ENCODE measurements at places on chromosomes 12 and 14.
A peak's percentile ranks its signal among the peaks of the same experiment; 100 is the strongest.

DNA sequence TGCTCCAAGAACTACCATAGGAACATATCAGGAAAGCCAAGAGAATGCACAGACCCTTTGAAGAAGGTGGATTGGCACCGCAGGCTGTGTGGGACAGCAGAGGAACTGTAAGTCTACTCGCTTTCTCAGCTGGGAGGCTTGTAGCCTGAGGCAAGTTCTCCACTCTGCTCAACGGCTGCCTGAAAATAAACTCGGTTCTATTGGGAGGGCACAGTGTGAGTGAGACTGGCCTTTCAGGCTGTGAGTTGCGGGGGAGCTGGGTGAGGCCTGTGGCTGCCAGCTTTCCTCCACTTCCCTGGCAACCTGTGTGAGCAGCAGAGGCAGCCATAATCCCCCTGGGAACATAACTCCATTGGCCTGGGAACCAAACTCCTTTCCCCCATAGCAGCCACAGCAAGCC, 132.1 kb downstream of the ANKS1B start:
- DNase-seq, result no peak

- DNase-seq, result peak; percentile 70
These were observed 2.8 kb downstream of the ZFP36L1 start for GRCh38 chr14:68789821-68790643.

DNA sequence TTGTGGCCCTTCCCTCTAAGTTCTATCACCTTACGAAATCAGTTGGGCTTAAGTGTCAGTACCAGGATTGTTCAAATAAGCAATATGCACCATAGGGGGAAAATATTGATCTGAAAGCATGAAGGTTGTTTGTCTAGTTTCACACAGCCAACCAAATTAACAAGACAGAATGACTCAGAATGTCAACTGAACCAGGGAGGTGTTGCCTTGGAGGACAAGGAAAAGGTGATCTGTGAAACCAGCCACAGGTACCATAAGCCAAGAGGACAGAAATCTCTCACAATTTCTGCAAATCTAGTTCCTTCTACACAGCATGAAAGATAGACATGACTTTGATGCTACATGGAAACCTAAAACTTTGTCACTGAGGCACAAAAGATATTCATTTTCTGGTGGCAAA, 297.9 kb downstream of the BCL11B start:
- no peak for DNase-seq

DNA sequence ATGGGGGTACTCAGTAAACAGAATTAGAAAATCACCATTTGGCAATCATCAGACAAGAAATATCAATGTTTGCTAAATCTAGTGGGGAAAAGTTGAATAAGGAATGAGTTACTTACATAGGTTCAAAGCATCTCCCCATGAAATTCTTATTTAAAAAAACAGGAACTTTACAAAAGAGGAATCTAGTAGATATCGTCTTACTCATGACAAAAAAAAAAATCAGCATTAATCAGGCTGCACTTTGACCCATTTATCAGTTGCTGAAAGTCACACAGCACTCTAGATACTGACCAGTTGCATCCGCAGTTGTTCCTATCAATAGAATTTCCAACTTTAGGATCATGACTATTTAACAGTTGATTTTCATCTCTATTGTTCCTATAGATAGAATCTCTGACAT, 5.8 kb upstream of the DICER1 start:
- no peak for DNase-seq

DNA sequence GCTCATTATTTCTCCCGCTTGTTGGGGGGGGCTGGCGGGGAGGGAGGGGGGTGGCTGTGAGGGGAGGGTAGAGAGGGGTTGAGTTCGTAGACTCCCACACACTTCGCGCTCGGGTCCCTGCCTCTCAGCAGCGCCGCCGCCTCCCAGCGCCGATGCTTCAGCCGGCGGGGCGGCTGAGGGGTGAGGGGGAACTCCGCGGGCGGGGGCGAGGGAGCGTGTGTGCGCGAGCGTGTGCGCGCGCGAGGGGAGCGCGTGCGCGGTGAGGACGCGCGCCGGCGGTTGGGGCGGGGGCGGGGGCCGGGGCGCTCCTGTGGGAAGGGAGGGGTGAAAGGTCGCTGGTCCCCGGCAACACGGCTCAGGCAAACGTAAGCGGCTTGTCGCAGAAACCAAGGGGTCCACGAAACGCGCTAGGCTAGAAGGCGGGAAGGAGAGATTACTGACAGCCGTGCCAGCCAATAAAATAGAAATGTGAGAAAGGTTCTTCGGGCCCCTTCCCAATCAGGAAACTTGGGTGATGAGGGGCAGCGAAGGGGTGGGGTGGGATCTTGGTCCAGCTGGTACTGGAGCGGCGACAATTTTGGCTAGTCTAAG, 343 bp upstream of the NOVA1 start:
- peak; percentile 52 for DNase-seq

DNA sequence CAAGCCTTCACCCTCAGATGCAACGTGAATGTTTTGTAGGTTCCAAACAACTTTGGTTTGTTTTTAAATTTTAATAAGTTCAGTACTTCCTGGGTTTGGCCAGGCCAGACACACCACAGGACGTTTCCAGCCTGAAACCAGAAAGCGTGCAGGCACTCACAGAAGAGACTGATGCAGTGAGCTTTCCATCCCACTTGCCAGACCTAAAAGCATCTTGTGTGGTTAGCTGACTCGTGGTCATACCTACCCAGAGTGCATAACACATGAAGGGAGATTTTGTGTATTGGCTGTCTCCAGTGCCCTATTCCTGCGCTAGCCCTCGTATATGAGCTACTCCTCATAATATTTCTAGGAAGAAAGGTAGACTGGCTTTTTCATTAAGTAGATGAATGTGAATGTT, 297.3 kb upstream of the FAR2 start:
- DNase-seq, result no peak

GRCh38 chr14:71060274-71060673, 153.0 kb downstream of the PCNX1 start:
- DNase-seq, result no peak

DNA sequence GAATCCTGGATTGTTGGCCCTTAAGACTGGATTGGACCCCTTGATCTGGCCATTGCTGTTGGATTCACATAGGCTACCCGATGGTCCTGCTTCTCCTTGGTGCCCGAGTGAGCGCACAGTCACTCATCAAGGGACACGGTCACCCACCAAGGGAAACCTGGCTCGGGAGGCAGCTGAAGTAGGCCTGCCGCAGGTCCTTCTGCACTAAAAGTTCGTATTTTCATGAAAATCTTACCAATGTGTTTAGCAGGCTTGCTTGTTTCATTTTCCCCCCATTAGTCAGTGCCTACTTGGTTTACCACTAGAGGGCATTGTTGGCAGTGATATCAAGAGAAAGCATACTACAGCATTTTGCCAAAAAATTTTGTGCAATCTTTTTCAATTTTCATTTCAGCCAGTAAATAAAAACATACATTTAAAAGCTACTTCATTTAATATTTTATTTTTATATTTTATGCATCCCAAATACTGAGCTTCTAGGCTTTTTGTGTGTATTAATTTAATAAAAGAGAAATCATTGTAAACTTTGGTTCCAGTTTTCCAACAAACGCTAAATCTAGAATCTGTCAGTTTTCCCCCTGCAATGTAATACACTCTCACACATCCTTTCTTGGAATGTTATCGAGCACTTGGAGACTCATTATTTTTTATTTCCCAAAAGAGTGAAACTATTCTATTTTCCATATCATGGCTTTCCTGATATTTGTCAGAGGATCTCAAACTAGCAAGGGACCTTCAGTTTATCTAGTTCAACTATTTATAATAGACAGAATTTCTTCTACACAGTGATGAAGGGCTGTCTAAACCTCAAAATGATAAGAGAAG, 116.7 kb downstream of the LMNTD1 start:
- no peak for DNase-seq

DNA sequence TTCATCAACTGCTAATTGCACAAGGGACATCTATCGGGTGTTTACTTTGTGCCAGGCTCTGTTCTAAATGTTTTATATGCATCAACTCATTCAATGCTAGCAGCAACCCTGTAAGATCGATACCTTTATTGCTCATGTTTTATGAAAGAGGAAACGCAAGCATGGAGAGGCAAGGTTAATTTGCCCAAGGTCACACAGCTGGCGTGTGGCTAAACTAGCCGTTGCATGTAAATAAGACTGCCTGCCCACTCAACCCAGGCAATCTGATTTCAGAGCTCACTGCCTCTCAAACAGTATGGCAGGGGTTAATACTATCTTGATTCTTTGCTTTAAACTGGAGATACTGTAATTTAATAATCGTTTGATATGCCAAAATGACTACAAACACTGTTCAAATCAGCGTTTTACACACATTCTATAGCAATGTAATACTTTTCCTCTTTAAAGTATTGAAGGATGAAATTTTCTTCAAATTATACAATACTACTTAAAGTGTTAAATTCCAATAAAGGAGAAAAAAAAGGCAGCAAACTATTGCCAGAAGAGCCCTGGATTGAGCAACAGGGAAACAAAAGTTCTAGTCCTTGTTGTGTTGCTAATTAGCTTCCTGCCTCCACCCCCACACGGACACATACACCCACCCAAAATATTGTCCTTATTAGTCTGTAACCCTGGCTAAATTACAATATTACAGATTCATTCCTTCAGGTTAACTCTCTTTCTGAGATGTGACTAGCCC, 39.1 kb upstream of the DHRS7 start:
- DNase-seq, result no peak

DNA sequence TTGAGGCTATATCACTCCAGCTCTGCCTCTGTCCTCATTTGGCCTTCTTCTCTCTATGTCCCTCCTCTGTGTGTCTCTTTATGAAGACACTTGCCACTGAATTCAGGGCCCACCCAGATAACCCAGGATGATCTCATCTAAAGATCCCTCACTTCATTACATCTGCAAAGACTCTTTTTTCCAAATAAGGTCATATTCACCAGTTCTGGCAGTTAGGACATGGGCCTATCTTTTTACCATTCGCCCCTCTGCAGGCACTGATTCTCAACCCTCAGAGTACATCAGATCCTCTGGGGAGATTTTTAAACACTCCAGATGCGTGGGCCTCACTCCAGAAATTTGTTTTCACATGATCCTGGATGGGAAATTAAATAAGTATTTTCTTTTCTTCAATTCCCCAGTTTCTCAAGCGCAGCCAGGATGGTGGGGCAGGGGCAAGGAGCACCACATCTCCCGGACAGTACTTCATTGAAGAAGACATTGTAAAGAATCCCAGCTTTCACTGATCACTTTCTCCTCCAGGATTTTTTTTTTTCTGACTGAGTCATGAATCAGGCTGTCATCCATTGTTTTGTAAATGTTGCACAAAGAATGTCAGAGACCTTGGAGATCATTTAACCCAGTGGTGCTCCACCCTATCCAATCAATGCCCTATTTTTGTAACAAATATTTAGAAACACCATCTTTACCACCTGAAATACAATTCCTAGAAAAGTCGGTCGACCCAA, 27.4 kb downstream of the CRACR2A start:
- DNase-seq, result no peak

- DNase-seq, result no peak
These were observed 21.4 kb downstream of the CCDC177 start for GRCh38 chr14:69553252-69553651.

- no peak for DNase-seq
These were observed 663.8 kb downstream of the C12orf50 start for GRCh38 chr12:87365423-87365822.

GRCh38 chr12:106106061-106106566, 32.6 kb downstream of the NUAK1 start:
- DNase-seq, result no peak

DNA sequence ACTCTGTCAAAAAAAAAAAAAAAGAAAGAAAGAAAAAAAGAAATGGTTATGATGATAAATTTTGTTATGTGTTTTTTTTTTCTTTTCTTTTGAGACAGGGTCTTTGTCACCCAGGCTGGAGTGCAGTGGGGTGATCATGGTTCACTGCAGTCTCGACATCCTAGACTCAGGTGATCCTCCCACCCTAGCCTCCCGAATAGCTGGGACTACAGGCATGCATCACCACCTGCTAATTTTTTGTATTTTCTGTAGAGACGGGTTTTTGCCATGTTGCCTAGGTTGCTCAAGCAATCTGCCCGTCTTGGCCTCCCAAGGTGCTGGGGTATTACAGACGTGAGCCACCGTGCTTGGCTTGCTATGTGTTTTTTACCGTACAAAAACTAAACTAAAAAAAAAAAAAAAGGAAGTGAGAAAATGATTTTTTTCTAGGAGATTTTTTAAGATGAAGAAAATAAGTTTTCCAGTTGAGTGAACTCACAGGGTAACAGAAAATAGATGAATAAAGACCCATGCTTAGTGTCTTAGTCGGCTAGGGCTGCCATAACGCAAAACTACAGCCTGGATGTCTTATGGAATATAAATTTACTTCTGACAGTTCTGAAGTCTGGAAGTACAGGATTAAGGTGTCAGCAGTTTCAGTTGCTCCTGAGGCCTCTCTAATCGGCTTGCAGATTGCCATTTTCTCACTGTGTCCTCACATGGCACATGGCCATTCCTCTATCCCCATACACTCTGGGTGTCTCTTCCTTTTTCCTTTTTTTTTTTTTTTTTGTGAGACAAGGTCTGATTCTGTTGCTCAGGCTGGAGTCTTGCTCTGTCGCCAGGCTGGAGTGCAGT, 13.2 kb upstream of the APOF start:
- DNase-seq, result no peak

- DNase-seq, result peak; percentile 84
These were observed 253.1 kb downstream of the EFCAB11 start for GRCh38 chr14:89701211-89702043.

DNA sequence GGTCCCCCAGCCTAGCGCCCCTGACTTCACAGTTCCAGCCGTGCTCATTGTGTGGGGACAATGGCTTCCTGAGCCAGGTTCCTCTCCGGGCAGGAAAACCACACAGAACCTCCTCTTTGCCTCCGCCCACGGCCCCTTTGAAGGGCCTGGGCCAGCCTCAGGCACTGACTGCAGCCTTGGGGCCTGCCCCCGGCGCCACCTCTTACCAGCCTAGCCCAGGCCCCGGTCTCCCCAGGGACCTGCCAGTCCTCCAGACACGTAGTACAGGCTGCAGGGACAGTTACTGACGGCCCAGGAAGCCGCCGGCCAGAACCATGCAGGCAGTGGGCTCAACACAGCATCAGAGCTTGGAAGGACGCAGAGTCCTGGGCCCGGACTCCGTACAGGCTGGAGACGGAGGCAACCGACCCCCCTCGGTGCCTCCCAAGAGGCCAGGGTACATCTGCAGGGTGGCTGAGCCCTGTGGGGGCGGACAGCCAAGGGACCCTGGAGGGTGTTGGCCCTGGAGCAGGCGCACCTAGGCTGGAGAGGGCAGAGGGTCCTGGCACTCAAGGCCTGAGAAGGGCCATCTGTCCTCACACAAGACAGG, 20.9 kb upstream of the NUDT14 start:
- no peak for DNase-seq

DNA sequence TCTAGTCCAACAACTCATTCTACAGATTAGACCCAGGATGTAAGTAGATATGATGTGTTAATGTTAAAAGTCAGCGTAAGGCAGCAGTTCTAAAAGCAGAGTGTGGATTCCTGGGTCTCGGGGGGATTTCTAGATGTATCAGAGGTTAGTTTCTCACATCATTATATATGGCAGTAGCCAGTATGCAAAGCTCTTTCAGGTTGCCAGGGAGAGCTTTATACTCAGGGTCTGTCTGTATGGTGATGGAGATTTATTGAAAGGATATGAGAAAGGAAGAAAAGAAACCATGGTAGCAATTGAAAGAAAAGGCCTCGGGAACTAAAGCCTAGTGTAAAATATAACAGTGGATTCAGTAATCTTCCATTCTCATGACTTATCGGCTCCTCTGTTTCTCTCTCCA, 26.2 kb upstream of the PAWR start:
- DNase-seq, result no peak

GRCh38 chr14:52244328-52244727, 23.2 kb upstream of the PTGDR start:
- no peak for DNase-seq

- DNase-seq, result no peak
These were observed 25.7 kb downstream of the TBC1D15 start for GRCh38 chr12:71865166-71865713.

- no peak for DNase-seq
These were observed 568.5 kb downstream of the AACS start for GRCh38 chr12:125633686-125634085.
